ENCODE measurements at places on chromosomes 3 and 15. TPM values are rescaled to one million over a fixed set of nuclear protein-coding genes. Genes with fewer than 3 reads are reported as not detected.

ACSBG1 gene
- total RNA-seq = not detected

CCDC50 gene
- total RNA-seq = 132 TPM

ZBTB20 gene
- total RNA-seq = 18.2 TPM

ARPP19 gene
- total RNA-seq = 159 TPM

Measured in SJSA1 (cell line).